OCI-M1 (cell line): ENCODE measurements at places on chromosomes 13 and 19.

DNA sequence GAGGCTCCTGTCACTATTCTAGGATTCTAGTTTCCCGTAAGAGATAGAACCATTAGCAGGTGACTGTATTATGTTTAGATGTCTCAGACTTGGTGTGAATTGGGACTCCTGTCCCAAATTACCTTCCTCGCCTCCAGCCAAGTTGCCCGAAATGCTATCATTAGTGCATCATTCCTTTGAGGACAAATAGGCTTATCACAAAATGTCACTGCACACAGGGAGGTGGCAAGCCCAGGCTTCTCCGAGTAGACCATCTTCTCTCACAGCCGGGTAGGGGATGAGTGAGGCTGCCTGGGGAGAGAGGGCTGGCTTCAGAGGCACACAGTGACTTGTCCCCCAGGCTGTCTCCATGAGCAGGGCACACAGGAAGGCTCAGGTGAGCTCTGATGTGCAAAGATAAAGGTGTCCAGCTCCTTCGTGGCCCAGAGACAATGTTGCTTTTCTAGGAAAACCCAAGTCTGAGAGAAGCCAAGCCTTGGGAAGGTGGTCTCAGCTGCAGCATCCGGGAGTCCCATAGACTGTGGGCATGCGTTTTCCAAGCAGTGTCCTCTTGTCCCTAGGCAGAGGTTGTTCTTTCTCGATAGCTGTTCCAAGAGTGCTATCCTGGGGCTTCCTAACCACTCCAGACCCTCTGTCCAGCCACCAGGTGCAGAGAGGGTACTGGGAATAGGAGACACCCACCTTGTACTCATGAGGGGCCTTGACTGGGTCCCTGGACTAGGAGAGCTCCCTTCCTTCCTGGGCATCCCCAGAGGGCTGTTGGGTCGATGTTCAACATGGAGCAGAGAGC, 163.1 kb upstream of the TSHZ3 start:
- DNase-seq = no peak

DNA sequence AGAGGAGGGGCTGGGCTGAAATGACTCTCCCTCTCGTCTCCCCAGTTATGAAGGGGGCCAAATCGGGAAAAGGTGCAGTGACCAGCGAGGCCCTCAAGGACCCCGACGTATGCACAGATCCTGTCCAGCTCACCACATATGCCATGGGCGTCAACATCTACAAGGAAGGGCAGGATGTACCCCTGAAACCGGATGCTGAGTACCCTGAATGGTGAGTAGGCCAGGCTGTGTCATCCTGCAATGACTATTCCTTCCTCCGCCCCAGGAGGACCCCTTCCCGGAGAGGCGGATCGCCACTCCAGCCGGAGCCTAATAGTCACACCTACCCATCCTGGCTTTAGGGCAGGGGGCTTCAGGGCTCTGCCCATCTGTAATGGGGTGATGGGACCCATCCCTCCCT, 2.6 kb downstream of the MRPL54 start:
- no peak for DNase-seq

- no peak for DNase-seq
Measured at GRCh38 chr19:15144046-15144646, 36.9 kb downstream of the SYDE1 start.

DNA sequence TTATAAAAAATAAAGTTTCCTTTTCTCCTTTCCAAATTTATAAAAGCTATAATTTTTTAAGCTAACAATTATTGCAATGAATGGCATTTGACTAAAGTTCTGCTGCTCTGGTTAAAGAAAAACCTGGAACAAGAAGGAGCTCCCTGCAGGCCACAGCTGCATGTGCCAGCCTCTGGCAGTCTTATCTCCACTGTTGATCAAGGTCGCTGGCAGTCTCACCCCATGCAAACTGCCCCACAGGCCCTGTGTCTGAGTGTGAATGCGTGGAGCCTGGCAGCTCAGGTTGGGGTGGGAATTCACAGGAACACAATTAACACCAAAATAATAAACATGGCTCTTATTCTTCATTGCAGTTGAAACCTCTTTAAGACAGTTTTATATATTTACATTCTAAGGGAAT, 30.2 kb upstream of the FREM2 start:
- no peak for DNase-seq

DNA sequence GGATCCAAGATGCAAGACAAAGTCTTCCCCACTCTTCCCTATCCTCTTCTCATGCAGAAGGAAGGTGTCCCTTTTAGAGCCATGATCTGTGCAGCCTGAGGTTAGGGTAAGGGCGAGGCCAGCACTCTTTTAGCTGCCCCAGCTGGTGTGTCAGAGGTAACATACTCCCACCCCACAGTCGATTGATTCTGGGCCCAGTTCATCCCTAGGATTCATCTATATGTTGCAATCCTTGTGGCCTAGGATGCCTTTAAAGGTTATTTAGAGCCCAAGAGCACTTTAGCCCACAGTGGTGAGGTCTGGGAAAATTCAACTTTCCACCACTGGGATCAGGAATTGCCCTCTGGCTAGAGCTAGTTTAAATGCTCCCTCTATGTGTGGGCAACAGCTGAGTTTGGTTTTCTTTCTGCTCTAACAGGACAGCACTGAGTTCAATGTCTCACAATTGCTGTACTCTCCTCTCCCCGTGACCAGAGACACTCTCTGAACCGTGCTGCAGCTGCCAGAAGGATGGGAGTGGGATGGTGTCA, 201.3 kb upstream of the SERP2 start:
- no peak for DNase-seq

- peak; percentile 33 for DNase-seq
Measured at GRCh38 chr19:14475251-14476073, at the start of gene PTGER1. TSS of gene PTGER1 (minus strand) at chr19:14475354. CDS start at chr19:14474320, 1,034 bp downstream.

GRCh38 chr19:42521346-42522030, 6.8 kb downstream of the CEACAM1 start:
- DNase-seq = no peak

GRCh38 chr19:40690050-40690692, at the start of gene NUMBL:
TSS of gene NUMBL (minus strand) at chr19:40690651. CDS start at chr19:40690483, 168 bp downstream.
- no peak for DNase-seq

GRCh38 chr13:38440666-38441065, 91.0 kb downstream of the UFM1 start:
- DNase-seq = no peak
